ENCODE measurements at places on chromosomes 12 and 14.

DNA sequence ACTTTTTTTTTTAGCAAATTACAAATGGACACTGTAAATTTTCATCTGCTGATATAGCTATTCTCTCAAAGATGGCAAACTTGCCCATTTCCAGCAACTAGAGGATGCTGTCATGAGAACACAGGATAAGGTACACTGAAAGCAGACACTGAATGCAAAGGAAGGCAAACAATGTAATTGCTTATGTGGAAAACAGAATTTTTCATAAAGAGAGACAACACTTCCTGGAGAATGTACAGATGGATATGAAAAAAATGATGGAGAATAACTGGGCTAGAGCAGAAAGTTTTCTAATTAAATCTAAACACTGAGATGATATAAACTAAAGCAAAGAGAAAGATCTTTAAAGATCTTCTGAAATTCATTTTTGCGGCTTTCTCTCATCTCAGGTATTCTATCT, 581 bp downstream of the CD69 start:
- no peak for DNase-seq

- no peak for DNase-seq
Observed at GRCh38 chr12:81288651-81289050, 210.8 kb downstream of the ACSS3 start.

- no peak for DNase-seq
Observed at GRCh38 chr12:123398177-123398549, 14.2 kb downstream of the KMT5A start.

DNA sequence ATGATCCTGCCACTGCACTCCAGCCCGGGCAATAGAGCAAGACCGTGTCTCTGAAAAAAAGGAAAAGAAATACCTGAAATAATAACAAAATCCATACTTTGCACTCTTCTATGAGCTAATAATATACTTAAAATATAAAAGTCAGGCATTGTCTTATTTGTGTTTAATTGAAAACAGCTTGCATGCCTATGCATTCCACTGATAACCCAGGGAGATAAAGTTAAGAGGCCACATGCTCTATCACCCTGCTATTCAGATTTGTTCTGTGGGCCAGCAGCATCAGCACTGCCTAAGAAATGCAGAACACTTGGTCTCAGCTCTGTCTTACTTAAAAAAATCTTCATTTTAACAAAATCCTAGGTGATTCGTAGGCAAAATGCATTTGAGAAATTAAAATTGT, 99.2 kb downstream of the LGR5 start:
- no peak for DNase-seq

DNA sequence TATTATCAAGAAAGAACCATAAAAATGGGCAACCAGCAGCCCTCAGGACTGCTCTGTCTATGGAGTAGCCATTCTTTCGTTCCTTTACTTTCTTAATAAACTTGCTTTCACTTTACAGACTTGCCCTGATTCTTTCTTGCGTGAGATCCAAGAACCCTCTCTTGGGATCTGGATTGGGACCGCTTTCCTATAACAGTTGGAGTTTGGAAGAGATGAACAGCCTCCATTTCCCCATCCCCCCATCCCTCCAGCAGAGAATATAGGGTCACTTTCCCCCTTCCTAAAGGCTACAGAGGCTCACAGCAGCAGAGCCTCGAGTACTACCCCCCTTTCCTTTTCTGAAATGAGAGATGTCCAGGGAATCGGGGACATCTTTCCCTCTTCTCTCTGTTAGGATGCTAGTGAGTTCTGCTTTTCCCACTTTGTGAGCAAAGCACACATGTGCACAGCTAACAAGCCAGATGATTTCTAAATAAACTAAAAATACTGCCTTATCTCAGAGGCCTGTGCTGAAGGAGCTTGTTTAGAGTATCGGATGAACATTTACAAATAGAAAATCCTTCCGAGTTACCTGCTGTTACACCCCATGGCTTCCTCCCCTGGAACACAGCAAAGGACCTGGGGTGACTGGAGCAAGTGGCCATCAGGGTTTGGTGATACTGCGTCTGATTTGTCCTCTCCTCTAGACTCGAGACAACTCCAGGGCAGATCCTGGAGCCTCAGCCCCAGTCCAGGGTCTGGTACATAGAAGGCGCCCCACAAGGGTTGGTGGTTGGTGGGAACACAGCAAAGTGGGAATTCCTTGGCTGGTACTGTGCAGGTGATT, 144.2 kb downstream of the SLC38A6 start:
- no peak for DNase-seq

GRCh38 chr12:113392520-113392919, 11.2 kb downstream of the SDS start:
- no peak for DNase-seq

- DNase-seq = no peak
Observed at GRCh38 chr14:71590131-71590530, 342.1 kb upstream of the RGS6 start.

GRCh38 chr12:19066475-19067001, 63.0 kb upstream of the PLEKHA5 start:
- DNase-seq = no peak

DNA sequence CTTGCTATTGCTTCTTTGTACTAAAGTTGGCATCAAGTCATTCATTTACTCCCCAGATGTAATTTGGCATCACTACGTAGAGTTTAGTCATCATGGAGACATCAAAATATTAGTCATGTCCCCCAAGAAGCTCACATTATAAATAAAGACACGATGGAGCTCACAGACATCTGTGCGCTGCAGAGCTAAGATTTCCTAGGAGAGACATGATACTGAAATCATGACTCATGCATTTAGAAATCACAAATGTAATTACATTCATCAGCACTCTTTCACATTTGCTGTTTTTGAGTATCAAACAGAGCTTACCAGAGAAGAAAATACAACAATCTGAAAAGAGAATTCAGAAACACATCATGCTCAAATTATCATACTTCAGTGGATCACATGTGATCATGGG, 169.8 kb downstream of the LRIG3 start:
- DNase-seq = peak; percentile 86

- no peak for DNase-seq
Observed at GRCh38 chr14:51014086-51014485, 69.8 kb upstream of the PYGL start.

GRCh38 chr14:34983786-34984185, 994 bp downstream of the SRP54 start:
- DNase-seq = no peak

- no peak for DNase-seq
Observed at GRCh38 chr12:1763153-1763552, 57.2 kb upstream of the LRTM2 start.

GRCh38 chr14:102028733-102029132, 58.1 kb downstream of the HSP90AA1 start:
- peak; percentile 63 for DNase-seq

DNA sequence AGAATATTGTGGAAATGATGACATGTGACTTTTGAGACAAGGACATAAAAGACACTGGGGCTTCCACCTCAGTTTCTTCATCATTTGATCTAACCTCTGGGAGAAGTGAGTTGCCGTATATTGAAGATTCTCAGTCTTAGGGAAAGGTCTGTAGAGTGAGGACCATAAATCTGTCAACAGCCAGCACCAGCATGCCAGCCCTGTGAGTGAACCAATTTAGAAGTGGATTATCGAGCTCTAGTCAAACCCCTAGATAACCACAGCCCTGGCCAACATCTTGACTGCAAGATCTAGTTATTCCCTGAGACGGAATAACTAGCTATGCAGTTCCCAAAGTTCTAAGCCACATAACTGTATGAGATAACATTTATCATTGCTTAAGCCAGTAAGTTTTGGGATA, 108.8 kb upstream of the PTPRR start:
- no peak for DNase-seq

DNA sequence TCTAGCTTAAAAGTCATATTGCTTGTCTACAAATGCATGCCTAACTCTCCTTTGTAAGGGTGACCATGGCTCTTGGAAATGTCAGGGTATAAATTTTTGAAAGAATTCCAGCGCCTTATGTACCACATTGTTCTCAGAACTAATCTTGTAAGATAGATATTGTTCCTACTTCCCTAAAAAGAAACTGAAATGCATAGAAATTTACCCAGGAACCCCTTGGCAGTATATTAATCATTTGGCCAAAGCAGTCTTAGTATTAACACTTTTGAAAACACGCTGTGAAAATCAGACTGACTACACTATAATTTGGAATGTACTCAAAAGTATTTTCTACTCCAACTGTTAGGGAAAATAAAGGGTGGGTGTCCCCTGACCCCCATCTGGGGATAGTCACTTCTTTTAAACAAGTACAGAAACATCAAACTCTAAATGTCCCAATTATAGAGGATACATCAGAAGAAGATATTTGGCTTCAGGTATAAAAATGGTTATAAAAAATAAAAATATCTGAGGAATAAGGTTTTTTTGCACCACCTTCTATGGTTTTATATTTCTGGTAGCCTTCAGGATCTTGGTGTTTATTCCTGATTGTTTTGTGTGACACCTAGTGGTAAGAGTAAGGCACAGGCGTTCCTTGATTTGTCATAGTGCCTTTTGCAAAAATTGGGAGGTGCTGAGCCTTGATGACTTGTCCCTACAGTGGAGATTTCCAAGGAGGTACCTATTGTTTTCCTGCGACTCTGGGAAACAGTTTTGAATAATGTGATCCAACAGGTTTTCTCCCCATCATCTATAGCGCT, 2.2 kb upstream of the NFKBIA start:
- DNase-seq = no peak

GRCh38 chr14:60805841-60806430, 71.4 kb downstream of the MNAT1 start:
- DNase-seq = peak; percentile 22

DNA sequence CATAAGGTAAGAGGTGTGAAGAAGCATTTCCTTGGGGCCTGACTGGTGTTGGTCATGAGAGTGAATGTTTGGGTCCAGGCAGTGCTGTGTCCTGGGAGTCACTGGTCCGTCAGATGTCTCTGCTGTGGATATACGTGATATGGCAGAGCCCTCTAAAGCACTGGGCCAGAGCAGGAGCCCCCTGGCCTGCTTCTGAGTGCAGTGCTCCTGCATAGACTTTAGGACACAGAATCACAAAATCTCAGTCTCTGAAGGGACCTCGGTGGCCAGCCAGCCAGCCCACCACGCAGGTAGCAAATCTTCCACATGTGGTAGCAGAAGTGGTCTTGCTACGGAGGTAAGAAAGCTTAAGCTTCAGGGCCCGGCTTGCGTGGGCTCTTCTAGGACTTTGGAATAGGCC, 18.5 kb upstream of the AQP2 start:
- DNase-seq = no peak

DNA sequence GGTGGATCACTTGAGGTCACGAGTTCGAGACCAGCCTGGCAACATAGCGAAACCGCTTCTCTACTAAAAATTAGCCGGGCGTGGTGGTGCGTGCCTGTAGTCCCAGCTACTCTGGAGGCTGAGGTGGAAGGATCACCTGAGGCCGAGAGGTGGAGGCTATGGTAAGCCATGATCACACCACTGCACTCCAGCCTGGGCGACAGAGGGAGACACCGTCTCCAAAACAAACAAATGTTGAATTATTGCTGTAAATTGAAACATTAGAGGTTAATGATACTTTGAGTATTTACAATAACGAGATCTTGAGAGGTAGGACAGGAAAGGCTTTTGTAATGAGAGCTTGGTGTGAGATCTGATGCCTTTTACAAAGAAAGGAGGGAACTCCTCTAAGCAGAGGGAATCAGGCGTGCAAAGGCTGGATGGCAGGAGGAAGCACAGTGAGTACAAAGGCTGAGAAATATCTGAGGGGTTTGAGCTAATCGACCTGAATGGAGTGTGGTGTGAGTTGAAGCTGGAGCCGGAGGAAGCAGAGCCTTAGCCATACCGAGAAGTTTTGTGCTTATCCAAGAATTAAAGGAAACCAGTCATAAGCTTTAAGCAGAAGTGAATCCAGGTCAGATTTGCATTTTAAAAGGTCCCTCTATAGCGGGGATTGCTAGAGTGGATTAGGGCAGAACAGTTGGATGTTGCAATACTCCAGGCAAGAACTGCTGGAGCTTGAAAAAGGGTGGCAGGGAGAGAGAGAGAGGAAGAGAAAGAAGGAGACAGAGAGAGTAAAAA, 1.1 kb downstream of the RHNO1 start:
- no peak for DNase-seq

DNA sequence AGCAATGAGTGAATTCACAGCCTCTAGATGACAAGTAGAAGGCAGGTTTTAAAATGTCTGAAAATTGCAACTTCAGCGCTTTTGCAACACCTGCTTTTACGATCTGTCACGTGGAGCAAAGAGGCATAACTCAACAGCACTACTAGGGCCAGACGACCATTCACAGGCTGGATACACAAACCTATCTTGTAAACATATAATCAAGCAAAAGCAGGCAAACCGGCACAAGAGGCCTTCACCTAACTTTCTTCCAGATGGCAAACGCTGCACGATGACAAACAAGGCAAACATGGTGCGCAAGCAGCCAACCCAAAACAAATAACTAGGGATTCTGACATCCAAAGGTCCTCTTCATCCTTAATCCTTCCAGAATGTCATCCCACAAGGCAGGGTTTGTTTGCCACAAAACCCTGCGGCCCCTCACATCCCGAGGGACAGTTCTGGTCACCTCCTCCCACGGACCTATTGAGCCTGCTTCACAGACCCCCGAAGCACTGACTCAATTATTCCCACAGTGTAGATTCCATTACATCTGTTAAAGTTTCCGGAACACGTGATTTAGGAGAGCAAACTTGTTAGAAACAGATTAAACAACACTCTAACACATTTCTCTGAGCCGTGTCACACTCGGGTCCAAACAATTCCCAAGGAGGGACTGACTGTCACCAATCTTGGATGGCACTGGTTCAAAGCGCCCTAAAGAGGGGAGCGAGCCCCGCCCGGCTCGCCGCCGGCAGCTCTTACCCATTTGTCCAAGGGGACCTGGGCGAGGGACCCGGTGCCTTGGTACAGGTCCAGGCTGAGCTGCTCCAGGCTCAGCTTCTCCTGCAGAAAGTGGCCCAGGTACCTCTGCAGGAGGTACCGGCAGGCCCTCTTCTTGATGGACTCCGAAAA, 823 bp downstream of the ATG2B start:
- no peak for DNase-seq

- DNase-seq = no peak
Observed at GRCh38 chr14:101402936-101403660, 158.2 kb upstream of the DIO3 start.

DNA sequence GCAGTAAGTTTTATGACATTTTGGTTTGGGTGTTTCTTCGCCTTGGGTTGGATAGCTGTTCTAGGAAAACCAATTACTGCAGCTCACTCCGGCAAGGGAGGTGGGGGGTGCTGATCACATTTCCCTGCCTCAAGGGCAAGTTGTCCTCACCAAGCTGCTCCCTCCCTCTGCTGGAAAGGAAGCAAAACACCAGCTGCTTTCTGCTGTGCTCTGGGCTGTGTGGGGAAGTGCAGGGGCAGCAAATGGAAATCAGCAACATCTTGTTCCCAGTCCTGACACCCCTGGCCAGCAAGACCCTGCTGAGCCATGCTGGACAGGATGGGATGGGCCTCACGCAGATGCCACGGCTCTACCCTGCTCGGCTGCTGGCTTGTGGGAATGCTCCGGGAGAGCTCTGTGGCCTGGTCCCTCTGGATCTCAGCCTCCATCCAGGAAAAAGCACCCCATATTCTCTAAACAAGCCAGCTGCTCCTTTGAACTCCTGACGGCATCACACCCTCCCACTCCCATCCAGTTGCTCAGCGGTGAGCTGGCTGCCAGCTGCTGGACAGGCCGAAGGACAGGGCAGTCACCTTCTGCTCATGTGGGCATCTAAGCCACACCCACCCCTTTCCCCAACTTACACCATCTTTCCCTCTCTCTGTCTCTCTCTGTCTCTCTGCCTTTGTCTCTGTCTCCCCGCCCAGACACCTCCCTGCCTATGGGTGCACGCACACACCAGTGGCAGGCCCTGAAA, 52.4 kb upstream of the EIF5 start:
- DNase-seq = peak; percentile 19

Data from non-pigmented ciliary epithelial cell (primary cell).